Activated CD4-positive, alpha-beta T cell treated with anti-CD3 and anti-CD28 coated beads, Interleukin-2, amount 50 U/mL, for 4 hours (primary cell): ENCODE measurements at places on chromosomes 3 and 15.

GRCh38 chr3:126158016-126158911 is 22.1 kb downstream of the ALDH1L1 start:
- DNase-seq: no peak

DNA sequence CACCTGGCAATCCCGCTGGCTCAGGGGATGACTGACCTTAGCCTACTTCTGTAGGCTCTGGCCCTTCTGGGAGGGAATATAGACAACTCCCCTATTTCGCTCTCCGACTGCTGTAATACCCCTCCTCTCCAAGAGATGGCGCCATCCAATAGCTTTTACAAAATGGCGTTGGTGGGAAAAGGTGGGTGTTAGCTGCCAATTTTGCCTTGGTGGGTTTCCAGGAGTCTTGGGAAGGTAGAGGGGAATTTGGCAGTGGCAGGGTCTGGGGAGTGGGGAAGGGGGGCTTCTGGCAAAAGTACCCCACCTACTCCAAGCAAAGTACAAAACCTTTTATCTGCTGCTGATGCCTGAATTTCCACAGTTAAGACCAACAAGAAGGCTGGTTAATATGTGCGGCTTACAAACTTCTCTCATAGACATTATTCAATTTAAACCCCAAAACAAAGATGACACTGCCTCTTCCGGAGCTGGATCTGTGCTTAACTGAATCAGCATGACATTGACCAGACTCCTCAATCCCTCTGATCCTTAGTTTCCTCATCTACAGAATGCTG is 62.1 kb downstream of the RASGRF1 start:
- no peak for DNase-seq

- DNase-seq: no peak
These were observed 67.4 kb downstream of the ATP13A5 start for GRCh38 chr3:193310914-193311723.

DNA sequence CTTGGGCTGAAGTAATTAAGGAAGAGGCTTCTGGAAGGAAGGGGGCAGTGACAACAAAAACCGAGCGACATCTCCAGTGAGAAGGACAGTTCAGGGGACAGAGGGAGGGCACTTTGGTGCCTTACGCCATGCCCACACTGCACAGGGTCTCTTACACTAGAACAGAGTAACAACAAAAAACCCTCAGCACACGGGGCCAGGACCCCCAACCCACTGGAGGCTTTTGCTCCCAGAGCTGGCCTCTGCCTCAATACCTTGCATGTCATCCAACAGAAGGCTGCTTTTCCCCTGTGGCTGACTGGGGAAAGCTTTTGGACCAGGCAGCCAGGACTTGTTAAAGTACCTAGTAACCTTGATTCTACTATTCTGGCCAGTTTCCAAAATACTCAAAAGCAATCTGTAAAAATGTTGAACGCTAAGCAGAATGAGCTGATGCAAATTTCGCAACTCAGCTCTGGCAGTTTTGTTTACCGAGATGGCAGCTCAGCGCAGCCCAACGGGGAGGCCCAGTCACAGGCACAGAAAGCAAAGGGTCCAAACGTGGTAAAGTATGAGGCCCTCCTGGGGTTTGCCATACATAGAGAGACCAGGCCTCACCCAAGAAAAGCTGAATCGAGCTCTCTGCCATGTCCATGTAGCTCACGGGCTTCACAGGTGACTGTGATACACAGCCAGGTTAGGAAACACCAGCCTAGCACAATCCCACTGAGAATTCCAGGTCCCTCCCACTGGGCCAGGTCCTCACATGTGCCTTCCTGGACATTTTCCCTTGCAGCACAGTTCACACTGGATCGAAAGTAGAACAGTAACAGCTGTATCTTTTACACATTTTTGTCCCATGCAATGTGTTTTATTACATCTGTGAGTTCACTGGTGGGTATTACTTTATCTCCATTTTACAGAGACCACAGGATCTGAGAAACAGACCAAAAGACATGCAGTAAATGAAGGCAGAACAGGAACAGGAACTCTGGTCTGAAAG is 6.0 kb downstream of the CHCHD4 start:
- no peak for DNase-seq

DNA sequence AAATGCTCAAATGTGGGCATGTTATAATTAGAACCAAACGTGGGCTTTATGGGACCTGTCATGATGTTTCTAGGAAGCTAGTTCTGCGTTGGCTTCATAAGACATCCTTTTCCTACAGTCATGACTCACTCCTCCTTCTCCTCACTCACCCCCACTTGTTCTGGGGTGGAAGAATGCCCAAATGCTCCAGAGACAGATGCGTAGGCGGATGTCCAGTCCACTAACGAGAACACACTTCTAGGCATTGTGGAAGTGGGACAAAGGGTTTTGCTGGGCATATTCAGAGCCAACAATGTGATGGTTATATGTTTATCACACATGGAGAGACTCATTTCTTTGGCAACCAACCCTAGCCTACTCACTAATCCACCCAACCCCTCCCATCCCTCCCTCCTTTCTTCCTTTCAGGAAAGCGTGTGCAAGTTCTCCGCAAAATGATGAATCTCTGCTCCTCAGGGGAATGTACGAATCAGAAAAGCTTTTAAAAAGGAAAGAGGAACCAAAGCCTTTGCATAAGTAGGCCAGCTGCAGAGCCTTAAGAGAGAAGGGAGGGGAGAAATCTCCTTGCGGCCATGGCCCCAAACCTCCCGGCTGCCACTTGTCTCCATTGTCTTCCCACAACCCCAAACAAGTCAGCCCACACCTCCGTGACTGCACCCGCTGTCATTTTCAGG is 123.0 kb upstream of the SPRED1 start:
- no peak for DNase-seq
